ENCODE measurements at places on chromosomes 4 and X.

DNA sequence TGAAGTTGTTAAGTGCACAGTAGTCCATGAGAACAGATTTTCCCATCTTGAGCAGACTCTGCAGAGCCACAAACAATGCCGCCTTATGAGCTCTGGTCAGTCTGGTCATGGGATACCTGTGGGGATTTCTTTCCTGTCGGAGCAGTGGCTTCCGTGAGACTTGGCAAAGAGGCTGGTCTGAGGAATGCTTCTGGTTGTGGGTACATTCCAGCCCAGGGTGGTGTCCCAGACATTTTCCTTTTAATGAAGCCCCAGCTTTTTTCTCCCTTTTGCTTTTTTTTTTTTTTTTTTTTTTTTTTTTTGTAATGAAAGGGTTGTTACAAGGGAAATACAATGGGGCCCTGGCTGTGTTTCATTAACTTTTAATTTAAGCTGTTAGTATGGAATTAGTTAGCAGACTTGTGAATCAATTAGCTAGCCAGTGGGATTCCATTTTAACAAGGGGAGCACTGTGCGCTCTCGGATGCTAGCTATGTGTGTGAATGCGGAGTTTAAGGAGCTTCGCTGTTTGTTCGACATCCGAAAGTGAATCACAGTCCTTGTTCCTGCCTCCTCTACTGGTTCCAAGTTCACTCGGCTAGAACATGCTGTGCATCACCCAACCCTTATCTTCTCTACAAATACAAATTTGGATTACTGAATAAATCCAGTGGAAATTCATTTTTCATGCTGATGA lies 225.1 kb downstream of the CBR4 start:
- DNase-seq = no peak

DNA sequence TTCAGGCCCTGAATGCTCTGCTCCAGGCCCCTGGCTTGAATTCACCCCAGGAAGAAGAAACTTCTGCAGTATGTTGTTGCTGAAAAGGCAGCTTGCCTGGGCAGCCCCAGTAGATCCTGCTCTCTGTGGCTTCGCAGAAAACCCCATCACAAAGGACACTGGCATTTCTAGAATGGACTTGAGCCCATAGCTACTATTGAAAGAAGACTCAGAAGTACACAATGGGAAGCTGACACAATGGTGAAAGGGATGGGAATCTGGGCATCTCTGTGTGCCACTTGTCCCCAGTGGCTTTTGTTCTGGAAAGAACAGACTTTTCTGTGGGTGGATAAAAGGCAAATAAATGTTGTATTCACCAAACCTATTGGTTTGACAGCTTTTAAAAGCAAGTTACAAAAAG lies 67.4 kb upstream of the SCML1 start:
- DNase-seq = no peak

DNA sequence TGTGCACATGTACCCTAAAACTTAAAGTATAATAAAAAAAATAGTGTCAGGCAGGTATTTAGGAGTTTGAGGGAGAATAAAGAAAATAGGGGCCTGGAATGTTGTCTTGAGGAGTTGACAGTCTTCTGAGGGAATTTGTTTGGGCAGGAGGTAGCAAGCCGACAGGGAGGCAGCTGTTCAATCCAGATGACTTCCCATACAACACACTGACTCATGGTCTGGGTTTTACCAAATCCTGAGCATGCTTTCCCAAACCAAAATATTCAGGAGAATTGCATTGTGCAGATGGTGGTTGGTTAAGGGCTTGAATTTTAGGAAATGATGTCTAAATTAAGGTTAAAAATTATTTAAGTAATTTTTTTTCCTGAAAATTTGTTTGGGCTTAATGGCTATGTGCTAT lies 430.0 kb downstream of the INPP4B start:
- DNase-seq = no peak

- no peak for DNase-seq
Measured at GRCh38 chr4:171774642-171775190, 38.5 kb upstream of the GALNTL6 start.

DNA sequence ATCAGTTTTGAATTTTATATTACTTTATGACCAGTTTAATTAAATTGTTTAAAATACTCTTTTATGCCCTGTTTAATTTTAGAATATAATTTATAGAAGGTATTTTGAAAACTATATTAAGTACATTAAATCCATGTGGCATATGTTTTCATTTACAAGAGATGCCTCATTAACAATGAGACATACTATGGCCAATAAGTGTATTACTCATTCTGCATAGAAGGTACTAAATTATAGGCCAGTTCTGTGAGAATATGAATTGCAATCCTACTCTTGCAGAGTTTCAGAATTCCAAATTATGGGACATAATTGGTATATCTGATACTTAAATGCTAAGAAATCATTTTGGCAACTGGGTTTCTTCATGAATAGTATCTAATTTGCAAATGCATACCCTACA lies 951.1 kb downstream of the FAT4 start:
- DNase-seq = no peak

DNA sequence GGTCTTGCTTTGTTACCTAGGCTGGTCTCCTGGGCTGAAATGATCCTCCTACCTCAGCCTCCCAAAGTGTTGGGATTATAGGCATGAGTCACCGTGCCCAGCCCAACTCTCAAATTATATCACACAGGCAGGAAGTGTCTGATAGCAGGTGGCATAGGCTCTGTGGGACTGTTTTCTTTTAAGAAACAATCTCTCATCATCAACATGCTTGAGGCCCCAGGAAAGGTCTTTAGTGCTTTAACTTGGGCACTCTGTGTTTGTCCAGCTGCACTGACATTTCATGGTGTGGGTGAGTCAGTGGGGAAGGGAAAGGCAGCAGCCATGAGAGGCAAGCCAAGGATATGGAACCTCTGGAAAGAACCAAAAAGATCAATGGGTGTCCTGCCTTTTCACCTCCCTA lies 88.1 kb upstream of the TSPAN5 start:
- DNase-seq = no peak

DNA sequence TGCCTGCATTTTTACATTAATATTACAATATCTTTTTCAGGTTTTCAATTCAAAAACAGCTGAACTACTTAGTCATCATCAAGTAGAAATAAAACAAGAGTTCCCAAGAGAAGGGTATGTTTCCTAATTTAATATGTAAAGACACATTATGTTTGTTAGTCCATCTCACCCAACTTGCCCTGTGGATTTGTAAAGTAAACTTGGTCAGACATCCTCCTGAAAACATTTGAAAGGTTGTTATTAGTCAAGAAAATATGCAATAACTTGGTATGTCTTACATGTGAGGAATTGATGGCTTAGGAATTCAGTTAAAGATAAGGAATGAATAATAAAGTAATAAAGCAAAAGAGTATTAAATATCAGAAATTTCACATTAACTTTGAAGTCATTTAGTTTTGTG lies 12.2 kb downstream of the GK start:
- no peak for DNase-seq

DNA sequence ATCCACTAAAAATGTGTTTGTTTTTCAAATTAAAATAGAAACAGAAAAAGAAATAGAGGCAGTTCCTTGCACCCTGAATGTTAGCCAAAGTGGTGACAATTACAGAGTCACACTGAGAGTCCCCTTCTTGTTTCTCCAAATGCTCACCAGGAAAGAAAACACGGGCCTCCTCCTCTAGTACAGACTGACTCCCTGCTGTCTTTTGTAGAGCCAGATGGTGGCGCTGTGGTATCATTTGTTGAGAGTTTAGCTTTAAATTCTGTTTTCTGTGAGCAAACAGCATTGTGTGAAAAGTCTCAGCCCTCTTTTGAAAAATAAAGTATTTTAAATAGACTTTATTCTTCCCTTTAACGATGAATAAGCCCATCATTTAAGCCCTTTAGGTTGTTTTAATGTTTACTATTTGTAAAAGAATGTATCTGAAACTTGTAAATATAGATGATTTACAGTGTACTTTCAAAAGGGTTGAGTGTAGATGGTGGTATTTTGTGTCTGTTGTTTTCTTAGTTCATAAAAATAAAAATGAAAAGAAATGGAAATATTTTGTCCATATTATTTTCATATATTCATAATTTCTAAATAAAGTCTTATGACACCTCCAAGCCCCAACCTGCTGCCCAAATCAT lies 36.9 kb upstream of the ATOH1 start:
- peak; percentile 5 for DNase-seq

DNA sequence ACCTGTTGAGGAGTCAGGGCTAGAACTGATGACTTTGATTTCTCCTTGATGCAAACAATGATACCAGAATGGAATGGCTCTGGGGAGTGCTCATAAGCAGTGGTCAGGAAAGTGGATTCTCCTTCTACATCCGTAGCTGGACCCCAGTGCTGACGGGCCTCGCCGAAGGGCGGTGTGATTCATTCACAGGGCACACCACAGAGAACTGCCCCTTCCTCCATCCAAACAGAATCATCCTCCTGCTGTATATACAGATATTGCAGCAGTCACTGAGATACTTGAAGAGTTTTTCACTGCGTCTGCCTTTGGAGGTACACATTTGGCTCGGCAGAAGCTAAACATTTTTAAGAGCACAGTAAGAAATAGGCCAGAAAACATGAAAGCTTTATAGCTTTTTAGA lies 7.3 kb upstream of the DCTD start:
- no peak for DNase-seq

DNA sequence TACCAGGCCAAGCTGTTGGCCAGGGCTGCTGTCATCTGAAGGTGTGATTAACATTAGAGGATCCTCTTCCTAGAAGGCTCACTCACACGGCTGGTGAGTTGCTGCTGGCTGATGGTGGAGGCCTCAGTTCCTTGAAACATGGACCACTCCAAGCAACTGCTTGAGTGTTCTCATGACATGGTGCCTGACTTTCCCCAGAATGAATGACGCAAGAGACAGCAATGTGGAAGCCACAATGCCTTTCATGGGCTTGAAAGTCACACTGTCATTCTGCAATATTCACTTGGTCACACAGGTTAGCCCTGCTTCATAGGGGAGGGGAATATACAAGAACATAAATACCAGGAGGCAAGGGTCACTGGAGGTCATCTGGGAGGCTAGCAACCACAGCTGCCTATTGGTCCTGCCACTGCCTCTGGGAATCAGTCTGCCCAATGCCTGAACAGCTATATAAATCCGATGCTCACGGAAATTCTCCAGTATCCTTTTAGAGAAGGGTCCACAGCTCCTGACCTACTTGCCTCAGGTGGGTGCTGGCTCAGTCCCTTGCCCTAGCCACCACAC lies 97.1 kb upstream of the MAML3 start:
- no peak for DNase-seq

- peak; percentile 40 for DNase-seq
Measured at GRCh38 chr4:121484633-121485032, 103.8 kb upstream of the QRFPR start.

- no peak for DNase-seq
Measured at GRCh38 chr4:6945052-6945409, 35.4 kb downstream of the TBC1D14 start.

GRCh38 chr4:155678011-155678410 lies 11.4 kb downstream of the GUCY1A1 start:
- DNase-seq = no peak

DNA sequence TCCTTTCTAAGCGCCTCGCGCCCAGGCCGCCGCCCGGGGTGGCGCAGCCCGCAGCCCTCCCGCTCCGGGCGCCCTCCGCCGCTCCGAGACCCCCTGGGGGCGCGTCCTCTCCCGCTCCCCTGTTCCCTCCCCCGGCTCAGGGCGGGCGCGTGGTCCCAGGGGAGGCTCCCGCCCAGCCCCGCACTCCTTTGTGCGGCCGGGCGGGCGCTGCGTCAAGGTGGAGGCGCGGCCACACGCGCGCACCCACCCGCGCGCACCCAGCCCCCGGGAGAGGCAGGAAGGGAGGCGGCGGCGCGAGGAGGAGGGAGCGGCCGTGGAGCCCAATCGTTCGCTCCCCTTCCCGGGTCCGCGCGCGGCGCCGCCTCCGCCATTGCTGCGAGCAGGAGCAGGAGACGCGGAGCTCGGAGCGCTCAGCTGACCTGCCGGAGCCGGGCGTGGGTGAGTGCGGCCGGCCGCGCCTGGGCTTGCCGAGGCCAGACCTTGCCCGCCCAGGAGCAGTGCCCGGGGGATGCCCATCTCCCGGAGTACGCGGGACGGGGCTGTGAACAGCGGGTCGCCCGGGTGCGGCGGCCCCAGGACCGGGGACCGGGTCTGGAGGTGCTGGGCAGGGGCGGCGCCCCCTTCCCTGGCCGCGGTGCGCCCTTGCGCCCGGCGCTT lies at the start of gene NSG1:
TSS of gene NSG1 (plus strand) at position 367 of the 657 bp plus-strand sequence. CDS start 528 bp downstream, outside the sequence.
- no peak for DNase-seq

GRCh38 chrX:41335958-41336331 lies 2.0 kb downstream of the DDX3X start:
- no peak for DNase-seq

- DNase-seq = no peak
Measured at GRCh38 chrX:42531441-42531840, 246.5 kb downstream of the PPP1R2C start.

GRCh38 chr4:27619435-27619834 lies 758.8 kb downstream of the STIM2 start:
- DNase-seq = no peak

DNA sequence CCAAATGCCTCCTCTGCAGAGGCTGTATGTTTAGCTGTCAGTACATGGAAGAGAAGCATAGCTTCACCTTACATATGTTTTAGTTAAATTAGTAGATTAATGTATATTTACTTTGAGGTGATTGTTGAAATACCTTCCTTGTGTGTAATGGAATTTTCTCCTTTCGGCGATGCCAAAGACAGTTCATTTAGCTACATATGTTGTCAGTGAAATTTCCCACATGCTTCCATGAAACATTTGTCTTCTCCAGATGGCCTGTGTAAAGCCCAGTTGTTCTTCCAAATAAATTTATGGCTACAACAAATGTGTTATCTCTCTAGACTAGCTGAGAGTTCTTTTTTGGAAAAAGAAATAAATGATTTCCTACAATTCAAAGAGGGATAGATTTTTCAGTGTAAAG lies 95.2 kb downstream of the GPAT3 start:
- no peak for DNase-seq

- no peak for DNase-seq
Measured at GRCh38 chrX:31153475-31154047, 81.7 kb upstream of the FTHL17 start.

Data from AG09319 (cell line).